ENCODE measurements at places on chromosomes 6 and 20.
A peak's percentile ranks its signal among the peaks of the same experiment; 100 is the strongest.

- no peak for DNase-seq
These were observed 6.9 kb upstream of the PPP1R3G start for GRCh38 chr6:5078121-5078669.

DNA sequence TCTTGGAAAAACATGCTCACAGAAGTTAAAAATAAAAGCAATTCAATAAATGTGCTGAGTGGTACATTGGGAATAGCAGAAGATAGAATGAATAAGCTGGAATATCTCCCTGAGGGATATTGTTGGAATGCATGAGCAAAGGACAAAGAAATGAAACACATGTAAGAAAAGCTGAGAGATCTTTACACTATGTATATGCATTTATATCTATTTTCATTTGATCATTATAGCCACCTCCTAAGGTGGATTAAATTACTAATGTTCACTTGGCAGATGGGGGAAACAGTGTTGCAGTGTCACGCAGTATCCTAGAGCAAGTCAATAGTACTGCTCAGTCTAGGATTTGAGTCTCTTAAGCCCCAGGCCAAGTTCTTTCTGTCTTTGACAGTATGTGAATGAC is 542.0 kb upstream of the MARCKS start:
- DNase-seq = no peak

GRCh38 chr6:35352735-35353134 is 10.4 kb downstream of the PPARD start:
- DNase-seq = no peak

GRCh38 chr6:163655217-163656121 is 241.0 kb downstream of the QKI start:
- DNase-seq = no peak

DNA sequence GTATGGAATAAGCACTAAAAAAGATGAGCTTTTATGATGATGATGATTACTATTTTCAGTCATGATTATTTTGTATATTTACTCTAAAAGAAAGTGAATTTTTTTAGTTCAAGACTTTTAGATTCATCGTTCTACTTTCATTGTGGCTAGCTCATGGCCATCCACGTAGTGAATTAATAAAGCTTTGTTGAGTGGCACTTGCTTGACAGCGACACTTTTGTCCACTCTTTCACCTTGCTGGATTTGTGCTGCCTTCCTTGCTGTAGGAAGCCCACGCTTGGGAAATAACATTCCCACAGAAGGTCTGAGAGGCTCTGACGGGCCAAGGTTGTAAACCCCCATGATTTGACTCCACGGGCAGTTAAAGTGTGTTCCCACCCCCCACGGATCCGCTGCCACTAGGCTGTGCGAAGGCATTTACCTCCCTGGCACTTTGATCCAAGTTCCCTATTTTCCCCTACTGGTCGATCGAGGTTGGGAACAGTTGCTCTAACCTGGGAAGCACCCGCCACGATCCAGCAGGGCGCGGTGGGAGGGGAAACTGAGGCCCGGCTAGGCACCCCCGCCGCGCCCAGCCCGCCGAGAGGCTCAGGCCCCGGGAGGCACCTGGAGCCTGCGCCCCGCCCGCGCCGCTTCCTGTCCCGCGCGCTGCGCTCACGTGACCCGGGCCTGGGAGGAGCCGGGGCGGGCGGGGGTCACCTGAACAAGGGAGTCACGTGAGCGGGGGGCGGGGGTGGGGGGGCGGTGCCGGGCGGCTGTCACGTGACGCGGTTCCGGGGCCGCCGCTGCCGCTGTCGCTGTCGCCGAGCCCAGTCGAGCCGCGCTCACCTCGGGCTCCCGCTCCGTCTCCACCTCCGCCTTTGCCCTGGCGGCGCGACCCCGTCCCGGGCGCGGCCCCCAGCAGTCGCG is at the start of gene IGF2R:
IGF2R (plus strand) TSS at position 788 of the 909 bp plus-strand sequence. CDS start 165 bp downstream, outside the sequence.
- DNase-seq = peak; percentile 92

- DNase-seq = no peak
These were observed 21.6 kb downstream of the DSE start for GRCh38 chr6:116392132-116393013.

GRCh38 chr6:36533321-36533720 is 14.0 kb downstream of the STK38 start:
- no peak for DNase-seq

DNA sequence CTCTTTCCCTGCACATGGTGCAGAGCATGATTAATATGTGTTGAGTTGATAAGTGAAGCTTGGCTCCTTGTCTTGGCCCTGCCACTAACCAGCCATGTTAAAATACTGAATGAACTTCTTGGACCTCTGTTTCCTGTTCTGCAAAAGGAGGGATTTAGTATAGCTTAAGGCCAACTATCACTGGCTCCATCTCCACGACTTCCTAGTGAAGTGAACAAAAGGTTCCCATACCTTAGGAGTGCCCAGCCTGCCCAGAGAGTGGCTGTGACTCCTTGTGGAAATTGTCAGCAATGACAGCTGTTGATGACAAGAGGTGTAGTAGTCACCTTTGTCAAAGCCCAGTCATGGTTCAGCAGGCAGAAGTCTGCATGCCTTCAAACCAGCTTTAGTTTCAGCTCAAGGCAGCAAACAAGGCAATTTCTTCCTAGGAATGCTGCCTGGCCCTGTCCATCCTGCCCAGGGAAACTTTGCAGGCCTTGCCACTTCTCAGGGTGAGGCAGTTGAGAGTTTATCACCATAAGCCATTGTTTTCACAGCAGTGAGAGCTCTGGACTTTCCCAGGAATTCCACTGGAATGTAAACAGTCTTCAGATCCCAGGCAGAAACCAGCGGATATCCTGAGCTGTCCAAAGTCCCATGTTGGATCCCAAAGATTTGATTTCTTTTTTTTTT is 169.7 kb upstream of the TNFAIP3 start:
- no peak for DNase-seq

GRCh38 chr6:83868639-83869038 is 9.2 kb downstream of the CYB5R4 start:
- DNase-seq = no peak

DNA sequence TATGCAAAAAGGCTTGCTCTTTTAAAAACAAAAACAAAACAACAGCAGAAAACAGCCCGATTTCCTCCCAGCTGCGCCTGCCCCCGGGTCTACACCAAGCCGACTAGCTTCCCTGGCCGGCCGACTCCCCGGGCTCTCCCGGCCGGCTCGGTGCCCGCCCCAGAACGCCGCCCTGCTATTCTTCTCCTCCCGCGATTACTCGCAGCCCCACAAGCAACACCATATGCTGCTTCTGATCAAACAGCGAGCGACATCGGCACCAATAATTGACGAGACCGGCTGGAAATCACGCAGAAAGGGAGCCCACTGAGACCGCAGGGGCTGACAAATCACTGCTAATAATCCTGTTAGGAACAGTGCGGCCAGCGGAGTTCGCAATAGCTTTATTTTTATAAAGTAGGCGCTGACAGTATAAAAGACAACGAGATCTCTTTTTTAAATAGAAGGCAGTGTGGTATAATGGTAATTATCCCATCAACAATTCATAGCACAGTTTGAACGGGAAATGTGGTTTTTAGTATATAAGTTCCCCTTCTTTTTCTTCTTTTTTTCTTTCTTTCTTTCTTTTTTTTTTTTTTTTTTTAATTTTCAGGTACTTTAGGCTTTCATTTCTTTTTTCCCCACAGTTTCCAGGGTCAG is 3.3 kb downstream of the SIM1 start:
- no peak for DNase-seq

DNA sequence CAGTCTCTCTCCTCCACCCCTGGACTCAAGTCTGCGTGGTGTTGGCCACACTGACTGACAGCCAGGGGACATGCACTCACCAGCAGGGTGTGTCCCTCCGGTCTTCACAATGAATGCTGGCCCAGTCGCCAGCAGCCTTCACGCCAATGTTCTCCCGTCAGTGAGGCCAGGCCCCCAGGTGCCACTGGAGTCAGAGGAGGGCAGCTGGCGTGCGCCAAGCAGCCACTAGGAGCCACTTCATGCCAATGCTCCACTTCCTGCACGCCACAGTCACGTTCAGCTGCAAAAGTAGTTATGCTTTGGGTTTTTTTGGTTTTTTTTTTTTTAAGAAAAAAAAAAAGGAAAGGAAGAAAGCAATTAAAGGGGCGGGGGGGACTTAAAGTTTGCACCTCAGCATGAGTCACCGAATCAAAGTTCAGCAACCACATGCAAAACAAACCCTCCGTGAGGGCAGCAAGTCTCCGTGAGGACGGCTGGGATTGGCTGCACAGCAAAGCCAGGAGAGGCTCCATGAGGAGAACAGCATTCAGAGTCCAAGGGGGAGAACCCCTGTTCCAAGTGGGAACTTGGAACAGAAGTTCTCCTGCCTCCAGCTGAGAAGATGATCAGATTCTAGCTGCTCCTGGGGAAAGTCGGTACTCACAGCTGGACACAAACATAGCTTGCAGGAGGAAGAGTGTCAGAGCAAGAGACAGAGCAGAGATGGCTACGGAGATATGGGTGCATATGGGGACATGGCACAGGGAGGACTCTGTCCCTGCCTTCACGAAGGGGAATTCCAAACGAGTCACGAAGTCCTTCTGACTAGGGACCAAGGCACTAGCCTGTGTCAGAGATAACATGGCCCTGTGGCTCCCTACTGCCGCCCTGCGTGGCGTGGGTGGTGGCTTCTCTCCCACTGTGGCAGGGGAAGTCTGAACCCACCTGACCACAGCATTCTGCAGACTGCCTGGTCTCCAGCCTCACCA is at the start of gene ZC3H12D:
ZC3H12D (minus strand) TSS at position 282 of the 968 bp plus-strand sequence. CDS start 10,471 bp downstream, outside the sequence.
- DNase-seq = no peak

DNA sequence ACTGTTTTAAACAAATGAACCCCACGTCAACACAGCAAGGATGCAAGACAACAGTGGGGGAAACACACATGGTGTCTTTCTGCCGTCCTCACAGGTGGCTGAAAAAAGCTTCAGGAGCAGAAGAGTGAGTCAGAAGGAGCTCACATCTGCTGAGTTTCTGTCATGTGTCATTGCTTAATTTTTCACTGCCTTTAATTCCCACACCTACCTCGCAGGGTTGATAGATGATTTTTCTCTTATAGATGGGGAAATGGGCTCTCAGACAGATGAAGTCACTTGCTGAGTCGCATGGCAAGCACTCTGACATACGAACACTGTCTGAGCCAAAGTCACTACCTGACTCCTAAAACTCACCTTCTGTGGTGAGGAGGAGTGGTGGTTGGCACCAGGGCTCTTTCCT is 28.3 kb upstream of the CARMIL1 start:
- no peak for DNase-seq

- DNase-seq = peak; percentile 6
These were observed 10.4 kb downstream of the CD40 start for GRCh38 chr20:46128310-46129151.

GRCh38 chr6:73367761-73368355 is 1.8 kb downstream of the OOEP start:
- no peak for DNase-seq

- no peak for DNase-seq
These were observed 301.1 kb downstream of the FOXC1 start for GRCh38 chr6:1910621-1911407.

DNA sequence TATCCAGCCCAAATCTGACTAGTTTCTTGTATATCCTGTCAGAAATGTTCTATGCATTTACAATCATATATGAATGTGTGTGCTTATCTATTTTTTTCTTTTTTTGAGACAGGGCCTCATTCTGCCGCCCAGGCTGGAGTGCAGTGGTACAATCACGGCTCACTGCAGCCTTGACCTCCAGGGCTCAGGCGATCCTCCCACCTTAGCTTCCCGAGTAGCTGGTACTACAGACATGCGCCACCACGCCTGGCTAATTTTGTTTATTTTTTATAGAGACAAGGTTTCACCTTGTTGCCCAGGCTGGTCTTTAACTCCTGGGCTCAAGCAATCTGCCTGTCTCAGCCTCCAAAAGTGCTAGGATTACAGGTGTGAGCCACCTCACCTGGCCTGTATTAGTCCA is 3.0 kb upstream of the RAB44 start:
- DNase-seq = no peak

DNA sequence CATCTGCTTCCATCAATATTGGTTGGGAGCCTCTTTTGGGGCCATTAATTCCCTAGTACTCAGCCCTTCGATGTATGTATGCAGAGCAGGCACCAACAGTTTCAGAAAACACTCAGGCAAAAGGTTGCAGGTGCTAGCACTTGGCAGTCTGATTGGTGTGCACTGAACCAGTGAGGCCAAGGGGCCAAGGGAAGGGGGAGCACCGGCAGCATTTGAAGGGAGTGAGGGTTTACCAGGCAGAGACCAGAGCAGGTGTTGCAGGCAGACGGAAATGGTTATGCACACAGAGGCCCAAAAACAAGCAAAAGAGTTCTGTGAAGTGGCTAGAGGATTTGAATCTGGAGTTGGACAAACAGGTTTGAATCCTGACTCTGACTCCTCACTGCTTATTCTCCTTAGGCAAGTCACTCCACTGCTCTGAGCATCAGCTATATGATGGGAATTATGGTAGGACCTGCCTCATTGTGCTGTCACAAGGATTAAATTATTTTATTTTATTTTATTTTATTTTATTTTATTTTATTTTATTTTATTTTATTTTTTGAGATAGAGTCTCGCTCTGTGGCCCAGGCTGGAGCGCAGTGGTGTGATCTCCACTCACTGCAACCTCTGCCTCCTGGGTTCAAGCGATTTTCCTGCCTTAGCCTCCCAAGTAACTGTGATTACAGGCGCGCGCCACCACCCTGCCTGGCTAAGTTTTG is 58.1 kb upstream of the SHLD1 start:
- no peak for DNase-seq

DNA sequence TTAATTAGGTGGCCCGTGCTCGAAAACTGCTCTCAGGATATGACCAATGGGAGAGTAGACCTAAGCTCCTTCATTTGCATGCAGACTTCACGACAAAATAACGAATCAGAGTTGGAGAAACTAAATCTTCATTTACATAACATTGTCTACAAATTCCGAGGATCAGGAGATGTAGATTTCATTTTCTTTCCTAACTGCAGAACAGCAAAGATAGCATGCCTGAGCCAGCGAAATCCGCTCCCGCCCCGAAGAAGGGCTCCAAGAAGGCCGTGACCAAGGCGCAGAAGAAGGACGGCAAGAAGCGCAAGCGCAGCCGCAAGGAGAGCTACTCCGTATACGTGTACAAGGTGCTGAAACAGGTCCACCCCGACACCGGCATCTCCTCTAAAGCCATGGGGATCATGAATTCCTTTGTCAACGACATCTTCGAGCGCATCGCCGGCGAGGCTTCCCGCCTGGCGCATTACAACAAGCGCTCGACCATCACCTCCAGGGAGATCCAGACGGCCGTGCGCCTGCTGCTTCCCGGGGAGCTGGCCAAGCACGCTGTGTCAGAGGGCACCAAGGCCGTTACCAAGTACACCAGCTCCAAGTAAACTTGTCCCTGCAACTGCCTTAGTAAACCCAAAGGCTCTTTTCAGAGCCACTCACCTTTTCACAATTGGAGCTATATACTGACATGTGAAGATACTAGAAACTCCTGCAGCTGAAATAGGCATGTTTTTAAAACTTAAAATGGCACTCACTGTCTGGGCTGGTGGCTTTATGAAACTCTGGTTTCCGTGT is 96.5 kb downstream of the HFE start:
- DNase-seq = peak; percentile 92

DNA sequence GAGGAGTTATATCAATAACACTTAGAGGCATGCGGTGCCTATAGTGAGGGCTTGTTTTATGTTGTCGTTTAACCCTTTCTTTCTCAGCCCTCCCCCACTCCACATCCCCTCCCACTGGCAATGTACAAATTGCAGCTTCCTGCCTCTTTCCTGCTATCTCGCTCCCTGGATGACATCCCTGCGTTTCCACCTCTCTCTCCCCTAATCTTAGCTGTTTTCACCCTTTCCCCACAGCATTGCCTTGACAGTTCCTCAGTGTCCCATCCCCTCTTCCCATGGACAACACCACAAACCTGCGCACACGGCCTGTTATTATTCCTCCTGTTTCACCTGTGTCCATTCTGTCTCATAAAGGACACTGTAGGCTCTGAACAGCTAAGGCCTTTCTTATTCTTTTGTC is 34.5 kb downstream of the MYB start:
- DNase-seq = no peak
